ENCODE measurements at places on chromosomes 4 and X.

GRCh38 chr4:145933134-145933533 lies 5.5 kb downstream of the ZNF827 start:
- DNase-seq: no peak

- DNase-seq: no peak
These were observed 6.0 kb upstream of the EFNB1 start for GRCh38 chrX:68822641-68823410.

DNA sequence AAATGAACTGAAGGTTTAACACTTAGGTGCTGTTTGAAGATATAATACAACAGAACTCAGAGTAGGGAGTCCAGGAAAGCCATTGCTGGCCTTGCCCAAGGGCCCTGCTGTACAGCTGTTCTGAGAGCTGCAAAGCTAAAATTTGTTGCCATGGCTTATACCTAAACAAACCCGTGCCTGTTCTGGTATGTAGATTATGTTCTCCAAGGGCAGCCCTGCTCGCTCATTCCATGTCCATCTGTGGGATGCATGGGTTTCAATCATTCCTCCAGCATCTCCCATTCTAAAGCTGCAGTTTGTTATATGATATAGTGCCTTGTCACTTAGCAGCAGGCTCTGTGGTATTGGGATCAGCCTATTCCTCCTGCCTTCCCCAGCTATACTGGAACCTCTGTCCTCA lies 80.8 kb upstream of the BMPR1B start:
- no peak for DNase-seq

DNA sequence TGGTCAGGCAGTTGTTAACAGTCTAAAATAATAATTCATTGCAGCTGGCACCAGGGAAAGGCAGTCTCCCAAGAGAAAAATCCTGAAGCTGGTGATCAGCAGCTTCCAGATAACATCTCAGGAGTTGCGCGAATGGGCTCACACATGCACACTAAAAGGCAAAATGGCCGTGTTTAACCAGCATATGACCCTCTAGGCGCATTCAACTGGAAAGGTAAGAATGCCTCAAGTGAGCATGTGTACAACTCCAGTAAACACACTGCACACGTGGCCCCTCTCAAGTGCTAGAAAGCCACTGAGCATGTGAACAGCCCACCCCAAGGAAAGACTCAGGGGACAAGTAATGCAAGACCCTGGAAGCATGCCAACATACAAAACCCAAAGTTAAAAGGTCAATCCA lies 33.1 kb downstream of the STPG2 start:
- no peak for DNase-seq

DNA sequence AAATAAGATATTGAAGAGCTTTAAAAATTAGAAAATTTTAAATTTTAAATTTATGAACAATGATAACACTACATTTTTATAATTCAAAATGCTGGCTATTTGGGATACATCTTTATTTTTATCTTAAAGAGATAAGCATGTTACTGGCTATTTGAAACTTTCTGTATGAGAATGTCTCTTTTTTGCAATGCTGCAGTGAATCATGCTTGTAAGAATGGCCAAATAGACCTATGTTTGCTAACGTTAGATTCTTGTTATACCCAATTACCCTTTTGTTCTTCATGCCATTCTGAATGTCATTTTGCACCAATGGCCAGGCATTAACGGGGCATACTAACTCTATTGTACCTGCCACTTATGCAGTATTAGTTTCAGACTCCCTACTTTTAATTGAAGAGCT lies 49.5 kb downstream of the SLIT2 start:
- no peak for DNase-seq

DNA sequence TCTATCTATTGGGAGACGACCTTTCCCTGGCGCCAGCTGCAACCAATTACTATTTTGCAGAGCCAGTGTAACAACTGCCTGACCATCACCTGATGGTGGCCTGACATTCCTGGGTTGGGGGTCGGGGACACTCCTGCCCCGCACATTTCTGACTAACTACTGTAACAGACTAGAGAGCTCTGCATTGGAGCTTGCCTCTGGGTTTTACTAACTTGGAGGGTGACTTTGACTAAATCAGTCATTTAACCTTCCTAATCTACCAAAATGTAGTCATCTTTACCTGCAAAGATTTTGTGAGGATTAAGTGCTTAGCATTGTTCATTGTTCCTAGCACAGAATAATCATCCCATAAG lies 37.5 kb upstream of the ABCG2 start:
- DNase-seq: no peak

- no peak for DNase-seq
These were observed 32.1 kb upstream of the CPLX1 start for GRCh38 chr4:858041-858481.

GRCh38 chrX:42495139-42495538 lies 282.8 kb downstream of the PPP1R2C start:
- DNase-seq: no peak
